ENCODE measurements at places on chromosomes 3 and 15. TPM values are rescaled to one million over a fixed set of nuclear protein-coding genes. Genes with fewer than 3 reads are reported as not detected.

- DNase-seq = peak; percentile 88
- H3K27me3 ChIP-seq = no peaks in the 10 kb centered on the region
- H3K4me3 ChIP-seq = peak overlapping the region; percentile 81
- H3K27ac ChIP-seq = peak overlapping the region; percentile 73
- no peaks in the 10 kb centered on the region for H3K36me3 ChIP-seq
Observed at GRCh38 chr3:37453393-37454389, 279.3 kb upstream of the LRRFIP2 start.

DNA sequence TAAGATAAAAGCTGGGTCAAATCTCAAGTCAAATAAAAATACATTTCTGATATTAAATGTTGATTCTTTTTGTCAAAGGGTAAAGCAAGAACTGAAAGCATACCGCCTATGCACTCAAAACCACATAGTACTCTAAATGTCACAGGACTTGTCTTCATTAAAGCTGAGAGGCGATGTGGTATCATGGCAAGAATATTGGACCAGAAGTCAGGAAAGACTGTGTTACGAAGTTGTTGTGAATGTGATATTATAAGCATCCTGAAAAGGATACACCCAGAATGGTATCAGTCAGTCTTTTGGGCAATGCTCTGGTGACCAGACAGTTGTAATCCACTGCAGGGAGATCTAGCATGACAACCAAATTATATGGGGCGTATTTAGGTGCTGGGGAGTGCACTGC lies 33.8 kb downstream of the TIGIT start:
- no peak overlapping the region for H3K27ac ChIP-seq
- H3K27me3 ChIP-seq = no peaks in the 10 kb centered on the region
- no peak overlapping the region for H3K4me3 ChIP-seq
- no peaks in the 10 kb centered on the region for H3K4me1 ChIP-seq
- no peak for DNase-seq

GRCh38 chr15:100049483-100049882 lies 292.3 kb downstream of the ADAMTS17 start:
- H3K36me3 ChIP-seq = no peaks in the 10 kb centered on the region
- no peak for DNase-seq
- H3K27me3 ChIP-seq = no peaks in the 10 kb centered on the region
- no peak overlapping the region for H3K27ac ChIP-seq

- H3K27ac ChIP-seq = no peak overlapping the region
- peaks cover 15% of the 10 kb centered on the region for H3K4me1 ChIP-seq
- H3K27me3 ChIP-seq = no peaks in the 10 kb centered on the region
- no peaks in the 10 kb centered on the region for H3K36me3 ChIP-seq
- no peak overlapping the region for H3K4me3 ChIP-seq
Observed at GRCh38 chr15:59327942-59328341, 44.7 kb downstream of the MYO1E start.

DNA sequence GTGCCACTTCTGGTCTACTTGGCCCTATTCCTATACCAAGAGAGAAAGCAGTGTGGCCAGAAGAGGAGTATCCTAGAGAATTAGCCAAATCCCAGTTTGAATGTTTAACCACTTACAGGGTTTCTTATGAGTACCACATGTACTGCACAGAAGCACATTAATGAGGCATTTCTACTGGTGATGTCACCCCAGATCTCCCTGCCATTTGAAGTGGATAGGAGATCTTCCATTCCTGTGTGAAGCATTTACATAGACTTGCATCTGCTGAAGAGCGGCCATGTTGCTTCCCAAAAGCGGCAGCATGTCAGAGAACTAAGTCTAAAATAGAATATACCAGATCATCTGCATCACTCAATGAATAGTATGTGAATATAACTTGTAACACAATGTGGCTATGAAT lies 108.4 kb upstream of the TUSC7 start:
- H3K27me3 ChIP-seq = no peaks in the 10 kb centered on the region
- no peak overlapping the region for H3K27ac ChIP-seq
- no peak overlapping the region for H3K4me3 ChIP-seq
- H3K36me3 ChIP-seq = no peaks in the 10 kb centered on the region
- no peaks in the 10 kb centered on the region for H3K4me1 ChIP-seq

- H3K27ac ChIP-seq = no peak overlapping the region
- H3K4me1 ChIP-seq = peaks cover 18% of the 10 kb centered on the region
- no peaks in the 10 kb centered on the region for H3K36me3 ChIP-seq
- no peak for DNase-seq
Observed at GRCh38 chr3:94305835-94306611, 243.2 kb downstream of the NSUN3 start.

- H3K36me3 ChIP-seq = no peaks in the 10 kb centered on the region
- DNase-seq = no peak
Observed at GRCh38 chr15:62452667-62453066, 287.6 kb upstream of the C2CD4B start.

GRCh38 chr3:143770391-143770790 lies 77.9 kb downstream of the SLC9A9 start:
- H3K4me3 ChIP-seq = no peak overlapping the region
- no peaks in the 10 kb centered on the region for H3K4me1 ChIP-seq
- no peaks in the 10 kb centered on the region for H3K27me3 ChIP-seq
- no peak for DNase-seq
- no peak overlapping the region for H3K27ac ChIP-seq
- no peaks in the 10 kb centered on the region for H3K36me3 ChIP-seq

DNA sequence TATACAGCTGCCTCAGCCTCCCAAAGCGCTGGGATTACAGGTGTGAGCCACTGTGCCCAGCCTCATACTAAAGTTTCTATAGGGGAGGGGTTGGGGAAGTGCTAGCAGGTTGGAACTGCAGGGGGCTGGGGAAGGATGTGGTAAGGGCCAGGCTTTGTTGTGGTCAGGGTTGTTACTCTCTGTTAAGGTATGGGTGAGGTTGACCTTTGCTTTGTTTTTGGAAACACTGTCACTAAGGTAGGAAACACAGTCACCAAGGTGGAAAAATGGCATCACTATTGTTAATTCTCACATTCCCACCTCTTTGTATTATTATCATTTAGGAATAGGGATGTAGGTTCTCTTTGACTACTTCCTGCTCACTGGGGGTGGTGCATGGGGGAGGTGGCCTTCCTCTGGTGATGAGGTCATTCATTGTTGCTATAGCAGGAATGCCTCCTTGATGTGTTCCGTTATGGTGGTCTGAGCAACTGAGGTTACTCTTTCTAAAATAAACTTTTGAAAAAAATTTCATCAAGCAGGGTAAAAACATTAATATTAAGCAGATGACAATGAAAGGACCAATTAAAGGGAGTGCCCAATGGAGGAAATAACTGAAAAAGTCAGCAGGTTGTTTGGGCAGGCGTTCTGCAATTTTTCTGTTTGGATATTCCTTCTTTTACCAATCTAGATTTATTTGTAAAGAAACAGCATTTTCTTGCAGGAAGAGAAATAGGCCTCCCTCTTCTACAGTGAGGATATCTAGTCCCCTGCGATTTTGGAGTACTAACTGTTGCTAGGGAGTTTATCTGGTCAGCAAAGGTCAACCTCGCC lies 150.5 kb downstream of the WDR76 start:
- H3K4me3 ChIP-seq = no peak overlapping the region
- DNase-seq = no peak
- H3K4me1 ChIP-seq = no peaks in the 10 kb centered on the region
- no peaks in the 10 kb centered on the region for H3K27me3 ChIP-seq
- H3K36me3 ChIP-seq = no peaks in the 10 kb centered on the region
- H3K27ac ChIP-seq = no peak overlapping the region

- no peaks in the 10 kb centered on the region for H3K4me1 ChIP-seq
- H3K27me3 ChIP-seq = no peaks in the 10 kb centered on the region
- no peak overlapping the region for H3K27ac ChIP-seq
- DNase-seq = no peak
Observed at GRCh38 chr3:14767245-14768051, 51.3 kb upstream of the FGD5 start.

DNA sequence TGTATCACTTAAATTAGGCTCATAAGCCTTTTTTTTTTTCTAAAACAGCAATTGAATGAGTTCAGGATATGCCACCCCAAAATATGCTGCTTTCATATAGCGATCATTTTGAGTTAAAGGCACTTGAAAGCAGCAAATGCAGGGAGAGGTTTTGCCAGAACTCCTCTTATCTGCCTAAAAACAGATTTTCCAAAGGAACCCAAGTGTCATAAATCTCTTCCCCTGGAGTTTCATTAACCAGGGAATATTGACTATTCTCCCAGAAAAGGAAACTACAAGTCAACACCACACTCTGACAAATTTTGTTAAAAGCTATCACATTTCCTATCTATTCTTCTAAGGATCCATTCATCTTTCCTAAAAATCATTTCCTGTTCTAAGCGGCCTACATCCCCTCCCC lies 11.3 kb downstream of the DNAAF4 start:
- no peak for DNase-seq
- H3K27me3 ChIP-seq = no peaks in the 10 kb centered on the region
- no peak overlapping the region for H3K4me3 ChIP-seq
- no peak overlapping the region for H3K27ac ChIP-seq
- no peaks in the 10 kb centered on the region for H3K36me3 ChIP-seq

The CHST2 gene
- 4.8 TPM for total RNA-seq

The FAM81A gene
- total RNA-seq = 2.0 TPM

The SLC30A4 gene
- total RNA-seq = 4.9 TPM

The COL8A1 gene
- total RNA-seq = 53.8 TPM

The MME gene
- 2.8 TPM for total RNA-seq

Measured in right atrium auricular region (tissue), 2 donors.